ENCODE measurements at places on chromosomes 3 and 15.
A peak's percentile ranks its signal among the peaks of the same experiment; 100 is the strongest.

GRCh38 chr3:56976651-56977560, 83.6 kb upstream of the SPATA12 start:
- no peak for DNase-seq

DNA sequence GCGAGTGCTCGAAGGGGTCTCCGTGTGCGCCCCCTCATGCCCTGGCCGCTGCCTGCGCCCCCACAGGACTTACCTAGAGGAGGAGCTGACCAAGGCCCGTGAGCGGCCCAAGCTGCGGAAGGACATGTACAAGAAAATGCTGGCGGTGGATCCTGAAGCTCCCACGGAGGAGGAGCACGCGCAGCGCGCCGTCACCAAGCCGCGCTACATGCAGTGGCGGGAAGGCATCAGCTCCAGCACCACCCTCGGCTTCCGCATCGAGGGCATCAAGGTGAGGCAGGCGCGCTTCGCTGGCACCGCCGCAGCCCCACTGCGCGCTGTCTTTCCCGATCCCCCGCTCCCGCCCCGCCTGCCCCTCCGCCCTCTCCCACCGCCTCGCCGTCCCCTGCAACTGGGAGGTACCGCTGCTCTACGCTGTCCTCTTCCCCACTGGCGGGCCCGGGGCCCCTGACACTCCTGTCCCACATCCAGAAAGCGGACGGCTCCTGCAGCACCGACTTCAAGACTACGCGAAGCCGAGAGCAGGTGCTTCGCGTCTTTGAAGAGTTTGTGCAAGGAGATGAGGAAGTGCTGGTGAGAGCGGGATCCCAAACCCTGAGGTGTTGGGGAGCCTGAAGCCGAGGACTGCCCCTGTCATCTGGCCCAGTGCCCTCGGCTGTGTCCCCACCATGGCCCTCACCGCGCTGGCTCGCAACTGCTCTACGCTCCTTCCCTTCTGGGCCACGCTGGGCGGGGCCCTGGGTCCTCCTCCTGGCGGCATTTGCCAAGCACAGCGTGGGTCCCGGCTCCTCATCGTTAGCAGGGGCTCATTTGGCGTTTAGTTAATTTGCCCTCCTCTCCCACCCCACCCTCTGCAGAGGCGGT, 8.5 kb downstream of the ITPKA start:
- DNase-seq = no peak

GRCh38 chr15:63915209-63915872, 81.6 kb upstream of the HERC1 start:
- DNase-seq = no peak

GRCh38 chr3:43010638-43011037, 31.5 kb downstream of the GASK1A start:
- DNase-seq = no peak

DNA sequence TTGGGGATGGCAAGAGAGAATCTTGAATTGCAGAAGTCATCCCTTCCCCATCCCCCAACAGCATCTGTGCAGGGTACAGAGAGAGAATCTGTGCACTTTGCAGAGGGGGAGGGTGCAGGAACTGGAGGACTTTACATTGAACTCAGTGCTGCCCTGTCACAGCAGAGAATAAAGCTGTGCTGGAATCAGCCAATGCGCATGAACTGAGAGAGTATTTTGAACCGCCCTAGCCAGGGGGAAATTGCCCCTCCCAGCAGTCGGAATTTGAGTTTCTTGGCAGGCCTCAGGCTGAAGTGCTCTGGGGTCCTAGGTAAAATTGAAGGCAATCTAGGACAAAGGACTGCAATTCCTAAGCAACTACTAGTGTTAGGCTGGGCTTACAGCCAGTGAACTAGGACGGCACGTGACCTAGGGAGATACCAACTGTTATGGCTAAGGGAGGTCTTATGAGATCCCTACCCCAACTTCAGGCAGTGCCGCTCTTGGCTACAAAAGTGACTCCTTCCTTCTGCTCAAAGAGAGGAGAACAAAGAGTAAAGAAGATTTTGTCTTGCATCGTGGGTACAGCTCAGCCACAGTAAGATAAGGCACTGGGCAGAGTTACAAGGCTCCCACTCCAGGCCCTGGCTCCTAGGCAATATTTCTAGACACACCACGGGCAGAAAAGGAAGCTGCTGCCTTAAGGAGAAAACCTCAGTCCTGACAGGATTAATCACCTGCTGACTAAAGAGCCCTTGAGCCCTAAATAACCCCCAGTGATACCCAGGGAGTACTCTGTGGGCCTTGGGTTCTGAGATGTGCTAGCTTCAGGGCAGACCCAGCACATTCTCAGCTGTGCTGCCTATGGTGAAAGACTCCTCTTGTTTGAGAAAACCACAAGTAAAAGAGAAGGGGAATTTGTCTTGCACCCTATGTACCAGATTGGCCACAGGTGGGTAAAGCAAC, 300.5 kb upstream of the ALCAM start:
- no peak for DNase-seq

DNA sequence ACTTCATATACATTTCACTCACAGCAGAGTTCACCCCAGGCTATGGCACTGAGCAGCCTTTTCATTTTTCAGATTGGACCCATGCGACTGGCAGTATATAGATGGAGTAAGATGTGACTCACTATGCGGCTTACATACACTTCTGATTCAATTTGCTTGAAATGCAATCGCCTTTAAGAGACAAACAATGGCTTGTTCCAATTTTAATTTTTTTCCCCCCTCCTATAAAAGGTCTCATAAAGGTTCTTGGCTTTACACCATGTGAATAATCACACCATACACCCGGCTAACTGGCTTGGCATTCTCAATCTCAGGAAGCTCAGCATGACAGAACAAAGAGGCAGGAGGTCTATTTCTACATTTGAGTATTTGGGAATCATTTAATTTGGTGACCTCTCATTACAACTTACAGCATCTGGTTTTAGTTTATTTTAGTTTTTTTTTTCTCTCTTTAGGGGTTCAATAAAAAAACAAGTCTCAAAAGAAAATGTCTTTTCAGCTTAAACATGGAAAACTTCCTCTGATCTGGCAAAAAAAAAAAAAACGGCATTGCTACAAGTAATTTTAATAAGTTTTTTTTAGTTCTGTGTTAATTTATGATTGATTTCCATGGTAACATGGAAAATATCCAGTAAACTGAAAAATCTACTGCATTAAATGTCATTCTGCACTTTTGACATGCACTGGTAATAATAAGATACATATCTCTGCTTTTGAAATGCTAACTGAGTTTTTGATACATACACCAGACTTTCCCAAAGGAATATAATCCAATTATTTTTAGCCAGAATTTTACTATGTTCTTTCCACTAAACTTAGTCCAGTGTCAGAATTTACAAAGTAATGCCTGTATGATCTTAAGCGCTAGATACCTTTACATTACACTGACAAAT, 38.8 kb downstream of the GADL1 start:
- DNase-seq = no peak

DNA sequence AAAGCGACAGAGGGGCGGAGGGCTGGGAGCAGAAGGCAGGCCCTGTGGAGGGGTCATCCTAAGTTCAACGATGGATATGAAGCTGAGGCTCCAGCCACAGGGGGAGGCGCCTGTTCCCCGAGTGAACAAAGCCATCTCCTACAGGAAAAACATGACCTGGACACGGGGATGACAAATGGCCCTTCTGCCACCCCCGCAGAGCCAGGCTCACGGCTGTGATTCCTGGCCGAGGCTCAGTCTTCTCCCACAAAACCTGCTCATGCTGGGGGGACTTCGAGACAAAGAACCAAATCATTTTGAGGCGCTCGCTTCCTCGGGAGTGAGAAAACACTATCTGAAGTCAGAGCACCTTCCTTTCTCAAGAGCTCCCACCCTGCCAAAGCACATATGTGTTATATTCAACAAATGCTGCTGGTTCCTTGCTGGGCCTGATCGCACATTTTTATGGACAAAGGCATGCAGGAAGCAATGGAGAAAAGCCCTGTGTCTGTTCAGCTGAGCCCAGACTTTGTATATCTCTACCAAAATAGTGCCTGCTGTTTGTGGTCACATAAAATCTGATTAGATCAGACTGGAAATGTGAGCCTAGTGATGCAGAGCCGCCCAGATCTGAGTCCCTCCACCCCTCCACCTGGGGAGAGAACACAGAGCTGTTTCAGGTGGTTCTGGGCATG, 5.6 kb downstream of the RBP1 start:
- DNase-seq = peak; percentile 14

- no peak for DNase-seq
Observed at GRCh38 chr3:11381141-11381540, 108.9 kb downstream of the ATG7 start.

DNA sequence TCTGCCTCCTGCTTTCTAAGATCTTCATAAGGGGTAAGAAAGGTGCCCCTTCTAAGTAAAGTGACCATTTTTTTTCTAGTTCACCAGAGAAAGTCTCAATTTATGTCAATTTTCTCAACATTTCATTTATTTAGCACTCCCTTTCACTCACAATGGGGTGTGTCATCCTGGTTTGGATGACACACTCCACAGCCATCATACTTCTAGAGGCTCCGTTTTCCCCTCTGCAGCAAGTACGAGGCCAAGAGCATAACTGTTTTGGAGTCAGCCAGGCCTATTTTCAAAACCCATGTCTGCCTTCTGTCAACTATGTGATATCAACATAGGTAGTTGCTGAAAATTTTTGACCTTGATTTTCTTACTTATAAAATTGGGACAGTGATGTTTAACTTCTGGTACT, 703.2 kb downstream of the NLGN1 start:
- no peak for DNase-seq

DNA sequence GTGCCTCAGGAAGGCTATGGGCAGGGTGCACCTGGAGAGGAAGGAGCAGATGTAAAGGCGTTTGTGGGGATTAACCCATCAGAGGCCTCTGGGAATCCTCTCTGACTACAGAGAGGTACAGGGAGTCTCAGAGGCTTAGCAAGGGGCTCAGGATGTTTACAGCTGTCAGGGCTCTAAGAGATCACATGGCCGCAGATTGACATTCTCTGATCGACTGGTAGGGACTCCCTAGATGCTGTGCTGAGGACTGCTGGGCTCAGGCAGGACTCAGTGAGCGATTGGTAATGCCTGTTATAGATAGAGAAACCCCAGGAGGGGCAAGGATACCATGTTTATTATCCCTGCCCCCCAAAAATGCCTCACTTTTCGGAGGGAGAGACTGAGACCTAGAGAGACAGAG, 103.5 kb downstream of the CORO2B start:
- no peak for DNase-seq

GRCh38 chr3:136957751-136958288, at the start of gene IL20RB:
Gene IL20RB, plus strand, starts transcription at chr3:136957983. Its CDS starts 131 bp downstream, at chr3:136958114.
- no peak for DNase-seq

DNA sequence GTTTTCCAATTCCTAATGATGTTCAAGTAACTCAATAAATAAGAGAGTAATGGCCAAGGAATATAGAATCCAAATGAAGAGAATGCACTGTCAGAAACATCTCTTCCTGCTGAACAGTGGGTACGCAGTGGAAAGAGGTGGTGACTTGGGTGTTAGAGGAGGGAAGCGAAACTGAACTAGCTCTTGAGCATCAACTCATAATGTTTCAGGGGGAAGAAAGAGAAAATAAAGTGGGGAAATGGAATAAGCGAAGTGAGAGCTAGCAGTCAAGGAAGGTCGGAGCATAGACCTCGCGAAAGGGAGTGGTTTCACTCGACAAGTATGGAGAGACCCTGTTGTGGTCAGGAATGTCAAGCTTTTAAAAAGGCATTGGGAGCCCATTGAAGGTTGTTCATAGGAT, 309.5 kb downstream of the GAP43 start:
- DNase-seq = no peak

DNA sequence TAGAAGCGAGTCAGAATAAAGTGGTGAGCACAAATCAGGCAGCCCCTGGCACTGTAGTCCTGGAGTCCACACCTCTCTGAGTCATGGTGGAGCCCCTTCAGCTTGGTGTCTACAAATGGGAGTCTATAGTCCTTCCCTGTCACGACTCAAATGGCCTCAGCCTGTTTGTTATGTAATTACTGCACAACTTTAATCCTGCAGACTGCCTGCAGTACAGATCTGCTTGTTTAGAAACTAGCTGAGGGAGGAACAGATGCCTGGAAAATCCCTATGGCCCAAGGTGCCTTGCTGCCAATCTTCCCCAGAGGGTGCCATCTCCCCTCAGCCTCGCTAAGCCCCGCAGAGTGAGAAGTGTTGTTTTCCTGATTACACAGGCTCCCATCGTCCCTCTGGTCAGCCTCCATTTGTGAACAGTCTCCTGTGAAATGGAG, 3.9 kb upstream of the CXCR6 start:
- no peak for DNase-seq

DNA sequence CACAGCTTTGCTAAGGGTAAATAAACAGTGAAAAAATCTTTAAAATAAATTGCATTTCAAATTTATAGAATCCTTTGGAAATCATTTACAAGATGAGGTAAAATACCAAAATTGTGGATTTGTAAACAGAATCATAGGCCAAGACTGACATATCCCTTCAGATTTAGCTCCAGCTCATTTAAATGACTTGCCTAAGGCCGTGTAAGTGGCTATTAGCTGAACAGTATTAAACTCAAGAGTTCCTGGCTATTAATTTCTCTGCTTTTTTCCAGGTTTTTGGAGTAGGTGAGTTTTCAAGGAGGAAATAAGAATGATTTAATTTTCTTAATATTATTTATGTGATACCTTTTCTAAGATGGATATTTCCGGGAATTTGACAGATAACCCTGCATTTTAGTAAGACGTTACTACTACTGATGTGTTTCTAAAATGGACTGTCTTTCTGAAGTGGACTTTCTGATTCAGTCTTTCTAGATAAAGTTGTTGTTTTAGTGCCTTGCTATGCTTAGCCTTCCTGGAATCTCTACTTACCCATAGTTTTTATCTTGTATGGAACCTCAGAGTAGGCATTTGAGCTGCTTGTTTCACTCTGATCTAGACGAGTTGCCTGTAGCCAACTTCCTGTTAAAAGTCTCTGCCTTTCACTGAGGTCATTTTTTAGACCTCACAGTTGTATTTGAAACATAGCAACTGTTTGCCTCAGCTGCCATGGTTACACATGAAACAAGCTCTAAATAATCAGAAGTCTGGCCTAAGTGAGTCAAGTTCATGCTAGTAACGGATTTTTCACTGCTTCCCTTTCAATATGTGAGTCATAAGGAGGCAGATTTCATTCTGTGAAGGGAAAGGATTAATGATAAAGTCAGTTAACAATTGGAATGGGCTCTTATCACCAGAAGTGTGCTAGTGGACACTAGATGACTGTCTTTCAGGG, 127.0 kb downstream of the KLHL25 start:
- peak; percentile 76 for DNase-seq

- DNase-seq = no peak
Observed at GRCh38 chr3:14374444-14374883, 27.9 kb upstream of the SLC6A6 start.

GRCh38 chr15:50206020-50206419, 24.0 kb downstream of the SLC27A2 start:
- no peak for DNase-seq

DNA sequence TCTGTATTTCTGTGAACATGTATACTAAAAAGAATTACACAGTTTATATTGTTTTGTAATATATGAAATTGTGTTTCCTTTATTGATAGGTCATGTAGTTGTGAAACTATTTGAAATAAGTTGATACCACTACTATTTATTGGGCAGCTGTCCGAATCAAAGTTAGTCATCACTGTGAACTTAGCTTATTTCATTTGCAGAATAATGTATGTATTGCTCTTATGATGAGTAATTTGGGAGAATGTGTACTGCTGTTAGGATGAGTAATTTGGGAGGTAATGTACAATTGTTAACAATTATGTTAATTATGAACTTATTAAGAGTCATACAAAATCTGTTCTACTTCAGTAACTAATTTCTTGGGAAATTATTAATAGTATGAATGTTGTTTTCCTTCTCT, 22.2 kb downstream of the FXR1 start:
- DNase-seq = no peak

GRCh38 chr3:171454041-171454440, 6.2 kb downstream of the TNIK start:
- DNase-seq = no peak

- peak; percentile 52 for DNase-seq
Observed at GRCh38 chr15:68054628-68055223, 611 bp downstream of the PIAS1 start.

Measured in hepatic stellate cell (primary cell).